COR-L47 (cell line): ENCODE measurements at places on chromosomes 16 and 17.

GRCh38 chr17:67336859-67337258 lies 29.5 kb downstream of the PSMD12 start:
- no peak for DNase-seq

DNA sequence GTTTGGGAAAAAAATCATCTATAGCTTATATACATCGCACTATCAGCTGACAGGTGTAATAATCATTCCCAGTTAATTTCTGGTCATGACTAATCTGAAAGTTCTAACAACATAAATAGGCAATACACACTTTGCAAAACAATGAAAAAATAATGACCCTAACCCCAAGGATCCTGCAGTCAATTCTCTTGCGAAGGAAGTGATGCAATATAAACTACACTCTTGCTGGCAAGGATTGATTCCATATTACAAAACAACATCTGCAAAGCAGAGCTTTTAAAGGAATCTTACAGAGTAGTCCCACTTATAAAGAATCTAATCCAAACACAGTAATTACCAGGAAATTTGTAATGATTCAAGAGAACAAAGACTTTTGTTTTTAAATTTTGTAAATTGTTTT lies 73.4 kb downstream of the MYO1D start:
- no peak for DNase-seq

- no peak for DNase-seq
Measured at GRCh38 chr17:59287452-59287851, 44.0 kb upstream of the YPEL2 start.

DNA sequence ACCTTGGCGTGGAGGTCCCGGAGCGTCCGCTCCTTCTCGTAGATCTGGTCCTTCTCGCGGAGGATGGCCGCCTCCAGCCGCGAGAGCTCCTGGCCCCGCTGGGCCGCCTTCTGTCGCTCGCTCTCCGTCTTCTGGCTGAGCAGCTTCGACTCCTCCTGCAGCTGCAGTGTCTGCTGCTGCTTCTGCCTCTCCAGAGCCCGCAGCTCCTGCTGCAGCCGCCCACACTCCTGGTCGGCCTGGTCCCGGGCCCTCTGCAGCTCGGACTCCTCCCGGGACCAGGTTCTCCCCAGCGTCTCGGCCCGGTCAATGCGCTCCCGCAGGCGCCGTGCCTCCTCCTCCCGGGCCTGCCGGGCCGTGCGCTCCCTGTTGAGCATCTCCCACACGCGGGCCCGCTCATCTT lies 7.6 kb downstream of the CDK3 start:
- no peak for DNase-seq

DNA sequence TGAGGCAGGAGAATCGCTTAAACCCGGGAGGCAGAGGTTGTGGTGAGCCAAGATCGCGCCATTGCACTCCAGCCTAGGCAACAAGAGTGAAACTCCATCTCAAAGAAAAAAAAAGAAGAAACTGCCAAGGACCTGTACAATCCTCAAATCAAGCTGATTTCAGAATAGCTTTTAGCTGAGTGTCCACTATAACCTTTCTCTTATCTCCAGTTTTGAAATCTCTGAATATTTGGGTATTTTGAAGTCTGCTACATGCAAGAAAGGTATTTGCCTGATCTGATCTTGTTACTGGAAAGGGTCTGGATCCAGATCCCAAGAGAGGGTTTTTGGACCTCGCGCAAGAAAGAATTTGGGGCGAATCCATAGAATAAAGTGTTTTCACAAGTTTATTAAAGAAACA lies 19.1 kb upstream of the ARL2BP start:
- DNase-seq = no peak

- no peak for DNase-seq
Measured at GRCh38 chr16:26816885-26817571, 249.7 kb upstream of the C16orf82 start.

DNA sequence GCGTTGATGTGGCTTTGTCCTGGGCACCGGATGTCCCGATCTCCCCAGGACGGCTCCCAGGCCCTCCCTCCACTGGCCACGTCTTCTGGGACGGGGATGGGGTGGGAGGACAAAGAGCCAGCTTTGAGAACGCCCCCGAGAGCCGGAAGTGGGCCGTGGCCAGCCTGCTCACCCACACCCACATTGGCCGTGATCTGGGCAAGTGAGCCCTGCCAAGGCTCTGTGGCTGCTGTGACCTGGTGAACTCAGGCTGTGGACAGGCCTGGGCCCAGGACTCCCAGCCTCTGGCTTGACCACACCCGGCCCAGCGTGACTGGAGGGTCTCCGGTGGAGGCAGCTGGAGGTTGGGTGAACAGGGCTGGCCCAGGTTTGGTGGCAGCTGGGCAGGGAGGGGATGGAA lies 3.3 kb downstream of the CDH15 start:
- no peak for DNase-seq

GRCh38 chr16:63192980-63193379 lies 1156.7 kb upstream of the CDH8 start:
- DNase-seq = no peak

DNA sequence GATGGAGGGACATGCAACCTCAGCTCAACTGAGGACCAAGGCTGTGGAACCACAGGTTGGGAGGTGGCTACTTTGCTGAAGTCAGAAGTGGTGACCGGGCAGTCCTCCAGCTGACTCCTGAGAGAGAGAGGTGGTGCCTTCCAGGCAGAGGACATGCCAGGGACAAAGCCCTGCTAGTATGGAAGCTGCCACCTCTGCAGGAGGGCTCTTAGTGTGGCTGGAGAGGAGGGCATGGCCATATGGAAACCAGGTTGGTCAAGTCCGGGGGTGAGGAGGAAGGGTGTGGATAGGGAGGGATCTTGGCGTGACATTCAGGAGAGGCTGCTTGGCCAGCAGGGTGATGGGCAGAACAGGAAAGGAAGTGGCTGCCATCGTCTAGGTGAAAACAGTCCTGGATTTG lies 5.7 kb downstream of the C16orf86 start:
- no peak for DNase-seq

GRCh38 chr17:7215652-7216180 lies 3.9 kb downstream of the DLG4 start:
- no peak for DNase-seq

GRCh38 chr17:28270926-28271325 lies 48.1 kb upstream of the TMEM97 start:
- DNase-seq = no peak

DNA sequence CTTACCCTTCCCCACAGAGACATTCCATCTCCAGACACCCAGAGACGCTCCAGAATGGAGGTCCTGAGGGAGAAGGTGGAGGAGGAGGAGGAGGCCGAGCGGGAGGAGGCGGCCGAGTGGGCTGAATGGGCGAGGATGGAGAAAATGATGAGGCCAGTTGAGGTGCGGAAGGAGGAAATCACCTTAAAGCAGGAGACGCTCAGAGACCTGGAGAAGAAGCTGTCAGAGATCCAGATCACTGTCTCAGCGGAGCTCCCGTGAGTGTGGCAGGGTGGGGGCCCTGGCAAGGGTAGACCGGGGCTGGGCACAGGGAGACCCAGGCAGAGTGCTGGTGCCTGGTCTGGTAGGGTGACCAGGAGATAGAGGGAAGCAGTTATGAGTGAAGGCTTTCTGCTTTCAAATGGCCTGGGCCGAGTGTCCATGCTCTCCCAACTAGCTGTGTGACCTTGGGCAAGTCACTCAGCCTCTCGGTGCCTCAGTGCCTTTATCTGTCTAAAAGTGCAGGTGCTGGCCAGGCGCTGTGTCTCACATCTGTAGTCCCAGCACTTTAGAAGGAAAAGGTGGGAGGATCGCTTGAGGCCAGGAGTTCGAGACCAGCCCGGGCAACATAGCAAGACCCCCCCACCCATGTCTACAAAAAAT lies 3.4 kb downstream of the DRC7 start:
- no peak for DNase-seq

DNA sequence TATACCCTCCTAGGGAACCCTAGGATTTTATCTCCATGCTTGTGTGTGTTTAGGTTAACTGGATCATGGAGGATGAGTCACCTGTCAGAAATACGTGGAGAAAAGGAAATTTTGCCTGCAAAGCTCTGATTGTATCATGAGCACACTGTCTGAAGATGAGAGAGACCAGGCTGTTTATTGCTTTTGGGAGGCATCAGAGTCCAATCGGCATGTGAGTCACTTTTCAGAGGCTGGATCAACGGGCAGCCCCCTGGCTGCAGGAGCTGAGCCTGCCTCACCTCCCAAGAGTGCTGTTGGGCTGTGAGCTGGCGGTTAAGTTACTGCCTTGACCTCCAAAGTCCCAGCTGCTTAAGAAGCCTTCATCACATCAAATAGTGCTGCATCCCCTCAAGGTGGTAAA lies 41.5 kb upstream of the MED9 start:
- DNase-seq = no peak

GRCh38 chr17:11511696-11512095 lies 86.6 kb upstream of the DNAH9 start:
- no peak for DNase-seq

GRCh38 chr17:19705771-19706770 lies 10.3 kb downstream of the SLC47A2 start:
- DNase-seq = no peak

DNA sequence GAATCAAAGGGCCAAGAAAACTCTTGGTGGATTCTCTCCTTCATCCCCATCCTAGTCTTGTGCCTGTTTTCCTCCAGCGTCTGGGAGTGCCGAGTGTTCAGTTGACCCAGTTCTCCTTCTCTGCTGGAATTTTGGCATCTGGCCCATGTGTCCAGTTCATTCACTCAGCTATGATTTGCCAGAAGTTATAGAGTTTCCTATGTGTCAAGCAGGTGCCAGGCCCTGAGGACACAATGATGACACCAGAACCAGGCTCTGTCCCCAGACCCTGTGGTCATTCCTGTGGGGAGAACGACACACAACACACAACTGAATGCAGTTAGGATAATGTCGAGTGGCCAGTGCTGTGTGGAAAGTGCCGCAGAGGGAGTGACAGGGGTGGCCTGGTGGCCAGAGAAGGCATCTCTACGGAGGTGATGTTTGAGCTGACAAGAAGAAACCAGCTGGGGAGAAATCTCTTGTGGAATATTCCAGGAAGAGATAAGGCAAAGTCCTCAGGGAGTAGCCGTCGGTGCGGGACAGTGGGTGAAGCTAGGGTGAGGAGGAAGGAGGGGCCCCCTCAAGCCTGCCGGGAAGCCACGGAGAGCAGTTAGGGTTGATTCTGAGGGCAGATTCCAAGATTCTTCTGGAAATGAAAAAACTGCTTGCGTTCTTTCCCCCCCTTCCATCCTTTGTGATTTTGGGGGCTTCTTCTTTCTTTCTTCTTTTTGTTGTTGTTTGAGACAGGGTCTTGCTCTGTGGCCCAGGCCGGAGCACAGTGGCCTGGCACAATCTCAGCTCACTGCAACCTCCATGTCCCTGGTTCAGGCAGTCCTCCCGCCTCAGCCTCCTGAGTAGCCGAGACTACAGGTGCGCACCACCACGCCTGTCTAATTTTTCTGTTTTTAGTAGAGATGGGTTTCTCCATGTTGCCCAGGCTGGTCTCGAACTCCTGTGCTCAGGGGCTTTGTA lies 35.8 kb upstream of the IL34 start:
- DNase-seq = no peak

DNA sequence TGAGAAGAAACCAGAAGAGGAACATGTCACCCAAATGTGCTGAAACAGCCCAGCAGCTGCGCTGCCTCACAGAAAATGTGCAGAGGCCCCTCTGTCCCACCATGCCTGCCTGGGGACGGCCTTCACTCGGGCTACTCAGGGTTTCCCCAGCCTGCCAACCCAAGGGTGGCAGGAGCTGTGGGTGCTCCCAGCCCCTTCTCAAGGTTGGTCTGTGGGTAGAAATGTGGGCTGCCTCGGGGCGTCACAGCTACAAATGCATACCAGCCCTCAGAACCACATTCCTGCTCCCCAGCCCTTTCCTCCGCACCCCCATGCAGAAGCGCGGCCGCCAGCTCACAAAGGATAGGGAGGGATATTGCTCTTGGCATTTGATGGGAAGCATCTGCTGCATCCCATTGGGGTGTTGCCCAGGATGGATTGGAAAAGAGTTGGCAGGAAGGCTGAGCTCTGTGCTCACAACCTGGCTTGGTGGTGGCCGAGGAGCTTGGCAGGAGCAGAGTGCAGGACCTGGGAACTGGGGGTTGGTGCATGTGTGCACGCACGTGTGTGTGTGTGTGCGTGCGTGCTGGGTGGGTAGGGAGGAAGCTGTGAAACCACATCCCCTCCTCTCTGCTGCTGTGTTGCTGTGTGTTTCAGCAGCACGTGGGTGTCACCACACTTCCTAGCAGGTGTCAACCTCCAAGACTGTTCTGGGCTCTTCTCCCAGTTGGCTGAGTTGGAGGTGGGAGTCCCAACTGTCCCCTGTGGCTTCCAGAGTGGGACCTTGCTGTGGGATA lies 304.4 kb downstream of the SEC14L1 start:
- no peak for DNase-seq

- DNase-seq = no peak
Measured at GRCh38 chr16:73126525-73126853, 78.6 kb upstream of the ZFHX3 start.

DNA sequence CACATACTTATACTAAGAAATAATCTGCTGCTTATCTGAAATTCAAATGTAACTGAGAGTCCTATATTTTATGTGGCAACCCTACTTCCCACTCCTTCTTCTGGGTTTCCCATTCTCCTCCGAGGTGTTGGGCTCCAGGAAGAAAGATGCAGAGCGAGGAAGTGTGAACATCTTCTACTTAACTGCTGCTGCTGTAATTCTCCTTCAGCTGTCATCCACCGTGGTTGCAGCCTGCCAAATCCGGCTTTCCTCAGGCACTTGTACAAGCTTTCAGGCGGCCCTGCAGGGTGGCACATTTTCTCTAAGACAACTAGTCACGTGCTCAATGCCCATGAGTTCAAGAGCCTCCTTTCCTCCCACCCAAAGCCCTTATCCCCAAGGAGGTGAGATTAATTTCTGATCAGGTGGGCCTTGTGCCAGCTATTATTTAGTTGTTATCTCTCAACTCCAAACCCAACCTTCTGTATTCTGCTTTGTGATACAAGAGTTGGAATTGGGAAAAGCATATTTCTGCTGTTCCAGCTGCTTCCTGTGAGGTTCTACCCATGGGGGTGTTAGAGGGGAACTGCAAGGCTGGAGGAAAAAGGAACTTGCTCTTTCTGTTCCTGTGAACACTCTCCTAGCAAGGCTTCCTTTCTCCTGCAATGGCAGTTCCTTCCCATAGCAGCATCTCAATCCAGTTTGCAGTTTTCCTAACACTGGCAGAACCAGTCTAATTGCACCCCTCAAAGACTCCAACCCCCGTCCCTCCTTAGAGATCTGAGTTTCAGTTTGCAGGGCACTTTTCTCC lies 67.6 kb upstream of the RBBP6 start:
- no peak for DNase-seq

DNA sequence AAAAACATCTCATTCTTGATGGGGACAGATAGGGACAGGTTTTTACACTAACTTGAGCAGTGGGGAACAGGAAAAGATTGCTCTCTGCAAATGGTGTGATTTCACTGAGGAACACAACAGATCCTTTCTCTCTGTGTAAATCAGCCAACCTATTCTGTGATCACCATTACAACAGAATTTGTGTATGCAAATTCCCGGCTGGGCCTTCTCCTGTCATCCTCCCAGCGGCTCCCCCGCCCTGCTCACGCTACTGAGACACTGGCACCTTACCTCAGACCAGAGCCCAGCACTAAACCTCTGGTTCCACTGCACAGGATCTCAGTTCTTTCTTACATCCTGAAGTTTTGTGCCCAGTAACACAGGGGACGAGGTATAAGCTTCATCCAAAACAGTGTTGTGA lies 97.0 kb upstream of the FA2H start:
- DNase-seq = no peak
